ENCODE measurements at places on chromosomes 3 and 15. TPM values are rescaled to one million over a fixed set of nuclear protein-coding genes. Genes with fewer than 3 reads are reported as not detected.

DNA sequence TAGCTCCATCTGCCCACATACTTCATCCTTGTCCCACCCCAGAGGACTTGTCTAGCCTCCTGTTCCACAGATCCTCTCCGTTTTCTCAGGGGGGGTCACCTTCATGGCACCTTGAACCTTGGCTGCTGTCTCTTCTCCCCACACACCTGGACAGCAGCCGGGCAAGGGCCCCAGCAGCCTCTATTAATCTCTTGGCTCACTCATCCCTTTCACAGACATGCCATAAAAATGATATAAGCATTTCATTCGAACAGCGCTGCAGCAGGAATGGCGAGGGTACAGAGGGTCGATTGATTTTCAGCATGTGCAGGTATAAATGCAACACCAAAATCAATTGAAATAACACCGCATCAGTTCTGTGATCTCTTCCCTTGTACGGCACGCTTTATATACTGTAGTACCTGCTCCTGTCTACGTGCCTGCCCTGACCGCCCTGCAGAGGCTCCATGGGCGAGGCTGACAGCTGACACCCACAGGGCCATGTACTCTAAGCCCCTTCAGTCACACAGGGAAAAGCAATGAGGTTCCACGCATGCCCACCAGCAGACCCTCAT, 209.9 kb downstream of the NTRK3 start:
- no peak for DNase-seq

- no peak for DNase-seq
Measured at GRCh38 chr15:70492240-70493177, 270.8 kb downstream of the UACA start.

GRCh38 chr15:86392874-86393273, 313.2 kb downstream of the AGBL1 start:
- DNase-seq = no peak

- peak; percentile 76 for DNase-seq
Measured at GRCh38 chr15:82043130-82043673, 2.6 kb downstream of the MEX3B start.

The SLC27A2 gene
- 2.0 TPM for total RNA-seq

GRCh38 chr3:195058336-195059005, 212.5 kb downstream of the XXYLT1 start:
- peak; percentile 21 for DNase-seq

- DNase-seq = no peak
Measured at GRCh38 chr15:100671858-100672543, 69.6 kb downstream of the ASB7 start.

The CCDC191 gene
- 3.4 TPM for total RNA-seq

- no peak for DNase-seq
Measured at GRCh38 chr15:63565536-63566186, 31.5 kb upstream of the FBXL22 start.

DNA sequence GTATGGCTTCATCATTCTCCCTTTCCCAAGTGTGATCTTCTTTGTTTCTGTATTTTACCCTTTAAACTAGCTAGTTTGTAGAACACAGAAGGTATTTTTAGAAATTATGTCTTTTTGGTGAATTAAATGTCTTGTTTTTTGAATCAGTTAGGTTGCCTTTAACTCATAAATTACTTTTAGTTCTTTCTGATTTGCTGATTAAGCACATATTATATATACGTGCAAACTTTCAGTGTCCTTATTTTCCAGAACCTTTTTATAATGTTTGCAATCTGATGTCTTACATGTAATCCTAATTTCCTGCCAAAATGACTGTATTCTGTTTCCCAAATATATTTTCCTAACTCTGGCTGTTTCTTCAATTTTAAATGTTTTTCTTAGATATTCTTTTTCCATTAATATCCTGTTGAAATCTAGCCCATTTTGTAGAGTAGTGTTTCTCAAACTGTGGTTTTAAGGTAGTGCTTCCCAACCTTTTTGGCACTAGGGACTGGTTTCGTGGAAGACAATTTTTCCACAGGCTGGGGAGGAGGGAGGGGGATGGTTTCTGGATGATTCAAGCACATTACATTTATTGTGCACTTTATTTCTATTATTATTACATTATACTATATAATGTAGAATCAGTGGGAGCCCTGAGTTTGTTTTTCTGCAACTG, 51.8 kb downstream of the CHD2 start:
- no peak for DNase-seq

The BNC1 gene
- total RNA-seq = 0.34 TPM

DNA sequence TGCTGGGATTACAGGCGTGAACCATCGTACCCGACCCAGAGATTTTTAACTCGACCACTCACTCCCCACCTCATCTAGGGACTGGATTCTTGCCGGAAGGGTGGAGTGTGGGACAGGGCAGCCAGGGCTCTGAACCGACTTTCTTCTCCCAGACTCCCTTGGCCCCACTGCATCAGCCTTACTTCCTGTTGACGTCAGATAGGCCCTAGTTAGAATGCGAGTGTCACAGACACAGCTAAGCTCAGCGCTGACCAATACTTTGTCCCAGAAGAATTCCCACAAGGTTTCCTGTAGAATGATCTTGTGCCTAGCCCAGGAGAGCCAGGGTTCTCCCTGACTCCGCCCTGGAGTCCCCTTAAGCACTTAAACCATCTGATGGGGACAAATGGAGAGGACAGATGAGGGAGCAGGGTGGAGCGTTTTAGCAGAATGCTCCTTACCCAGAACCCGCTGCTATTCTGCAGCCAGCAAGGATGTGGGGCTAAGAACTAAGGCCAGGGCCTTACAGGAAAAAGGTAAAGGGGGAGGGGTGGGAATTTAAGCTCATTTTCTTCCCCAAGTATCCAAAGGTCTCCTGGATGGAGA, 5.8 kb upstream of the TUSC2 start:
- DNase-seq = peak; percentile 40

DNA sequence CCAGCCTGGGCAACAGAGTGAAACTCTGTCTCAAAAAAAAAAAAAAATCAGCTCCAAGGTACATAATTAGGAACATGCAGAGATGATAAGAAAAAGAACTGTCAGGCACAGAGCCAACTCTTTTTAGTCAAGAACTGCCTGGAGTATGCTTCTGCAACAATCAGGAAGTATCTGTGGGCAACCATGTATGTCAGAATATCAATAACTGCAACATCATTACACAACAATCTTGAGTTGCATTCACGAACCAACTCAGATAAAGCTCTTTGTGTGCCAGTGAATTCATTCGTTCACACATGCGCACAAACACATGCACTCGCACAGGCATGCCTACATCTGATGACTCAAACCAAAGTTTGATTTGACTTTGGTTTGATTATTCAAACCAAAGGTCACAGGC, 32.1 kb downstream of the EFHB start:
- DNase-seq = no peak

The CLDN18 gene
- total RNA-seq = 354 TPM

- DNase-seq = no peak
Measured at GRCh38 chr3:113533534-113533892, 1.2 kb downstream of the SIDT1 start.

DNA sequence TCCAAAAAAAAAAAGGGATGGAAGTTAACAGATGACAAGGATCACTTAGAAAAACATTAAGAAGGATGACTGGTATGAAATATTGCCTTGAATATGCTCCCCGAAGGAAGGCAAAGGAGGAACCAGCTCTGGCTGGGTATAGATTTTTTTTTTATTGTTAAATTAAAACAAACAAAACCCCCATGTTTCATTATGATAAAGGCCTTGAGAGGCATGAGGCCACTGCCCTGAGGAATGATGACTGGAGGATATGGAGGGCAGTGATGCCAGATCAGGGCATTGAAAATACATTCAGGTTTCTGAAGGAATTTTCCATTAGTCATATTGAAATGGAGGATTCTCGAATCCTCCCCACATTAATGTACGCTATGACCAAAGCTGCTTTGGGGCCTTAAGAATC, 120.9 kb downstream of the ADAMTS9 start:
- no peak for DNase-seq

GRCh38 chr15:85709250-85709649, 85.5 kb downstream of the KLHL25 start:
- no peak for DNase-seq

DNA sequence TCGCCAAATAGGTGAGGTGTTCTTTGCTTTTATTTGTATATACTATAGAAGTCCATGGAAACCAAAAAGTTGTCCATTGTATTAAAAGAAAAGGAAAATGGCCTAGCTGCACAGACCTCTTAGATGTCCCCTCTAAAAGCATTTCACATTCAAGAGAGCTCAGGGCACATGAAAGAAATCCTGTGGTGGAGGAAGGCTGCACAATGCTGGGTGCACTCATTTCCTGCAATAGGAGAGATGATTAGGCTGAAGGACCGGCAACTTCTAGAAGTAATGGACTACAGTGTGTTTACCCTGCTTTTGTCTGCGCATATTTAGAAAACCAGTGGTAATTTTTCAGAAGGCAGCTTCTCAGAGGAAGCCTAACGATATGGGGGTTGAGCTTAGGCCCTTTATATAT, 25.4 kb downstream of the PPM1L start:
- no peak for DNase-seq

DNA sequence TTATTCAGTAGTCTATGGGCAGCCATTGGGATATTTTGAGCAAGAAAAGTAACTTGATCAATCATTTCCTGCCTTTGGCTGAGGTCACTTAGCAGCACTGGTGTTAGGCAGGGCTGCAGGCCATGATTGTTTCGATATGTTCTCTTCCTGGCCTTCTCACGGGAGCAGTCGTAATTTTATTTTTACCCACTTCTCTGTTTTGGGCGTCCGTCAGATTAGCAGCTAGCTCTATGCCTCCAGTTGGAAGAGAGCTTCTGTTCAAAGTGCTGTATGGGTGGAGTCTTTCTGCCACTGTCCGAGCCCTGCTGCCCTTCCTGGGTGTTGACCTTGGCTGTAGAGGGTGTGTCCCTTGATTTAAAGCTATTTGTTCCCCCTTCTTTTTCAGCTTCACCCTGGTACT, 123.4 kb upstream of the ROPN1 start:
- no peak for DNase-seq

DNA sequence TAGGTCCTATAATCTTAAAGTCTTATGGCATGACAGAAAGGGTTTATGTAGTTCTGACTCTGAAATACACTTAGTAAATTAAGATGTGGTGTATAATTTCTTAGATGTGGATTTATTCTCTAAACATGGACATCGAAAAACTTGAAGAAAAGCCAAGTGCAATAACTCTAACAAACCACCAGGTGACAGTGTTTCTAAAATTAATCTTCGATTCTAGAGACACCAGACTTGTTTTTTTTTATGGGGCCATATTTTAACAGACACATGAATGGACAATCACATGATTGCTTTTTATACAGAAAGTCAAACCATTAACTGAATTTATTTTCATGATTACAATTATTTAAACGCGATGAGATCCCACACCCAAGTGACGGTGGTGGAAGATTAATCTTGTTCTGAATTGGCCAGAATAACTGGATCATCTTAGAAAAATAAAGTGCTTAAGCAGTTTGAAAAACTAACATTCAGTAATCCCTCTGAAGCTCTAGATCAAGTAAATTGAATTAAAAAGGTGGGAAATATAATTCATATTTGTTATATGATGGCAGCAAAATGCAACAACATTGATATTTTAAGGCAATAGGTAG, 305.1 kb downstream of the LSAMP start:
- no peak for DNase-seq

GRCh38 chr3:88147261-88147660, 2.5 kb upstream of the C3orf38 start:
- DNase-seq = no peak

The MAN2A2 gene
- total RNA-seq = 86.3 TPM

The ALG1L2 gene
- 1.4 TPM for total RNA-seq

The TLR9 gene
- 1.5 TPM for total RNA-seq

The WDR49 gene
- 1.0 TPM for total RNA-seq
